ENCODE measurements at places on chromosomes 3 and 15.

- DNase-seq = no peak
These were observed 145.1 kb downstream of the LPP start for GRCh38 chr3:188299068-188299467.

DNA sequence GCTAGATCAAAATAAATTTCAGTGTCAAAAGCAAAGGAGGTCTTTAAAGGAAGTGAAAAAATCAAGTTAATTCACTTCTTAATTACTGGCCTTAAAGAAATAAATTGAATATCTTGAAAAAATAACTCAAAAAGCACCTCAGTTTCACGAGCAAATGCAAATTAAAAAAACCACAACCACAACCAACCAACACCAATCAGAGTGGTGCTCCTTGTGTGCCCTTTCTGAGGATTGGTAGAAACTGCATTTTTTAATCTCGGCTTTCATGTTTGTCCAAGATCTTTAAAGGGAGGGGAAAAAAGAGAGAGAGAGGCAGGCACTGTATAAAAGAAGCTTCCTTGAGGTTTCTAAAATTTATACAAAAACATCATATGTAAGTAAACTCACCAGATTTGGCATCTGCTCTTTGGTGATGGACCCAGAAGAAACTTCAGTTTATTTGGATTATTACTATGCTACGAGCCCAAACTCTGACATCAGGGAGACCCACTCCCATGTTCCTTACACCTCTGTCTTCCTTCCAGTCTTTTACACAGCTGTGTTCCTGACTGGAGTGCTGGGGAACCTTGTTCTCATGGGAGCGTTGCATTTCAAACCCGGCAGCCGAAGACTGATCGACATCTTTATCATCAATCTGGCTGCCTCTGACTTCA lies at the start of gene GPR15:
Gene GPR15 (plus strand): TSS at position 357 of the 653 bp plus-strand sequence. CDS start 56 bp downstream, at position 413.
- DNase-seq = no peak

- no peak for DNase-seq
These were observed 1.1 kb upstream of the KPNA4 start for GRCh38 chr3:160566499-160566898.

GRCh38 chr15:38683382-38684242 lies 119.0 kb upstream of the RASGRP1 start:
- peak; percentile 63 for DNase-seq

- peak; percentile 33 for DNase-seq
These were observed 110.6 kb upstream of the DCBLD2 start for GRCh38 chr3:99012051-99012450.

GRCh38 chr15:35768949-35769348 lies 223.0 kb upstream of the DPH6 start:
- no peak for DNase-seq

- DNase-seq = no peak
These were observed 48.6 kb downstream of the THRB start for GRCh38 chr3:24446032-24446431.

DNA sequence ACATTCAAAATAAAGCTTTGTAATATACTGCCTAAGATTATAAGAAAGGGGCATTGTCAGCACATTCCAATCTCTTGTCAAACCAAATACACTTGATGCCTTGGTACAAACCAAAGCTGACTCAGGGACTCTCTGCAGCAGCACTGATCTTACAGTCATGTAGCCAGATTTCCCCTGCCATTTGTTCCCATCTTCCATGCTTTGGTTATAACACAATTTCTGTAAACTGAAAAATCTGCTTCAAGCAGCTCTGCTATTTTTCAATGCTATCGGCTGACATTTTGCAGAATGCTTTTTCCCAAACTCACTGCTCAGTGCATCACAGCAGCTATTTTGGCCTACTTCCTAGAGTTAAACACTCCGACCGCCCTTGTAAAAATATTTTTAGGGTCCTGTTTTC lies 18.2 kb downstream of the PLOD2 start:
- DNase-seq = peak; percentile 62

DNA sequence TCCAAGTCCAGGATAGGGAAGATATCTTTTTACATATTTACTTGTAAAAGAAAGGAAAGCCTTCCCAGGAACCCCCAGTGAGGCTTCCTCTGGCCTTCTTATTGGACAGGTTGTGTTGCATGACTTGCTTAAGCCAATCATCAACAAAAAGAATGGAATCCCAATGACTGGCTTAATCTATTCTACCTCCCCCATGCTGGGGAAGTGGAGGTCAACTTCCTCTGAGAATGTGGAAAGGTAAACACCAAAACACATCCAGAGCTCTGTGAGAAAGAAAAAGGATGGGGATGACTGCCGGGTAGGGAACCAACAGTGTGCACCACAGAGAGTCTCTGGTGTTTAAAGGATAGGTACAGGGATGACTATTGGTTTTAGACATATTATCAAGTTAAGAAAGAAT lies 25.1 kb downstream of the TNIK start:
- DNase-seq = no peak

- DNase-seq = no peak
These were observed 243.8 kb upstream of the TOPAZ1 start for GRCh38 chr3:43997788-43998369.

GRCh38 chr3:67200618-67201017 lies 202.5 kb downstream of the KBTBD8 start:
- DNase-seq = no peak

GRCh38 chr3:74631351-74632140 lies 17.1 kb upstream of the CNTN3 start:
- DNase-seq = peak; percentile 83

DNA sequence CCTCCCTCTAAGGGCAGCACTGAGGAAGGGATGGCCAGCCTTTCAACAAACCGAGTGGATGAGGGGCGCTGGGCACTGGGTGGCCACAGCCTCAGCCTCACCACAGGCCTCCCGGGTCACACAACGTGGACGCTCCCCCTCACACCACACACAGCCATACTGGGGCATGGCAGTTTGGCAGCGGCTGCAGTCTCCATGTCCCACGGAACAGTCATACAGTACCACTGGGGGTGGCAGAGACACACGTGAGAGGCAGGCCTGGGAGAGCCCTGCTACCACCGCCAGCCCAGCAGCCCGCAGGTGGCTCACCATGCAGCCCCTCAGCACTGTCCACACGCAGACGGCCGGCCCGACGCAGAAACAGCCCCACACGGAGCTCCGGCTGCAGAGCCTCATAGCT lies 11.7 kb downstream of the PLXNB1 start:
- no peak for DNase-seq

GRCh38 chr3:181683563-181683962 lies 28.2 kb upstream of the SOX2 start:
- DNase-seq = no peak

DNA sequence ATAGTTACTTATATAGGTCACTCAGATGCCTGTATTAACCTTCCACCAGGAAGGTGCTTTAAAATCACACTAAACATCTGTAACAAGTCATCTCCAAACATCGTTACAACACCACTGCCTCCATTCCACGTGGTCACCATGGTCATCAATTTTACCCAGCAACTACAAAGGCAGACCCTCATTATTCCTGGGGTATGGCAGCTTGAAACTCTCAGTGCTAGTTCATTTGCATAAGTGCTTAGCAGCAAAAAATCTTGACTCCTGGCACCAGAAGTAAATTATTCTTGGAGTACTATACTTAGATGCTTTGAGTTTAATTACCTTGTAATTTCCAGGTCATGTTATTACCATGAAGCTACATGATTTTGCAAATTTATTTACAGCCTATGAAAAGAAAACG lies 250.6 kb downstream of the KBTBD8 start:
- no peak for DNase-seq

GRCh38 chr3:146772211-146772743 lies 167.1 kb upstream of the PLSCR5 start:
- no peak for DNase-seq

GRCh38 chr3:173098959-173099358 lies 42.1 kb downstream of the SPATA16 start:
- no peak for DNase-seq

GRCh38 chr3:49656541-49657112 lies 17.5 kb upstream of the APEH start:
- DNase-seq = peak; percentile 49

GRCh38 chr3:17753632-17753992 lies 11.2 kb upstream of the TBC1D5 start:
- DNase-seq = no peak

DNA sequence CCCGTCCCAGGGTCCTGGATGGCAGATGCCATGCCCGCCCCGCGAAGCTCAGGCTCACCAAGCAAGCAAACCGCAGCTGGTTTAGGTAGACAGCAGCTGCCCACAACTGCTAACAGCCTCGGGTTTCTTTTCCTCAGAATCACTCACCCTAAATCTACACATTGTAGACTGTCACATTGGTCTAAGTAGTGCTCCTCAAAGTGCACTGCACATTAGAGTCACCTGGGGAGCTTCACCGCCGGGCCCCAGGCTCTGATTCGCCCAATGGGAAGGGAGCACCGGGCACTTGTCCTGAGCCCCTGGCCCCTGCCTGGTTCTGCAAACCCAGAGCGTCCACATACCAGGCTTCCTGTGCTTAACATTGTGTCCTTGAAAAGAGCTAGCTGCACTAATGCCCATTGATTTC lies 752 bp downstream of the OCA2 start:
- DNase-seq = no peak

DNA sequence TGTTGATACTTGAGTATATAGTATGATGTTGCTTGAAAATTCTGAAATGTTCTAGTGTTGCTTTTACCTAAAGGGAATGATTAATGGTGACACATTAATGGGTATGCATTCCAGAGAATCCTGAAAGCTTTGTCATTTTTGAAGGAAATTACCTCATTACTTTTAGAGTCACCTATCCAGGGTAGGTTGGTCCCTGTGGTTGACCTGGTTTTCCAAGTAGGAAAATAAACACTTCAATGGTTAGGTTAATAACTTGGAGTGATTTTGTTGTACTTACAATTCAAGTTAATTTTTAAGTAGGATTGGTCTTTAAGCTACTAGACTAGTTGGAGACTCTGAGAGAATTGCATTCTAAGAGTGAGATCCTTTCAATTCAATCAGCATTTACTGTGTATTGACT lies 31.0 kb downstream of the MITF start:
- DNase-seq = peak; percentile 29

DNA sequence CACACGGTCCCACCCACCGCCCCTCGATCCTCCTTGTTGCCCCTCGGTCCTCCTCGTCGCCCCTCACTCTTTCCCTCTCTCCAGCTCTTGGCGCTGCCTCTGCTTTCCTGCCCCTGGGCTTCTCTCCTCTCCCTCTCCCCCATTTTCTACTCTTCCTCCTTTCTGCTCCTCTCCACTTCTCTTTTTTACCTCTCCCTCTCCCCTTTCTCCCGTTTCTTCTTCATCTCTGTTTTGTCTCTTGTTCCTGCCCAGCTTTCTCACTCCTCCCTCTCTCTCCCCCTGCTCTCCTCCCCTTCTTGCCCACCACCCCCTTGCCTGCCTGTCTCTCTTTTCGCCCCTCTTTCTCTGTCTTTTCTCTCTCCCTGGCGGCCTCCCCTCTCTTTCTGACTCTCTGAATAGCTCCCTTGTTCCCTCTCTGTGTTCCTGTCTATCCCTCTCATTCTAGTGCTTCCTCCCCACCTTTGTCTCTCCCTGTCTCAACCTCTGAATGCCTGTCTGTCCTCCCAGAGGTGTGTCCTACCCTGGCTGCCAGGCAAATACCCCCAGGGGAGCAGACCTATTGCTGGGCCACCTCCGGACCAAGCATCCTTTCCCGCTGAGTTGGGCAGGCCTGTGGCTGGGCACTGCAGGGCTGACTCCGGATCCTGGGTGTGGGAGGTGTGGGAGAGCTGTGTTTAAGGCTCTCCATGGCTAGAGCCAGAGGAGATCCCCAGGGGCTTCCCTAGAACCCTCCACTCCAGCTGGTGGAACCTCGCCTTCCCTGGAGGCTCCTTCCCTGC lies 41.0 kb downstream of the EPHB3 start:
- no peak for DNase-seq

DNA sequence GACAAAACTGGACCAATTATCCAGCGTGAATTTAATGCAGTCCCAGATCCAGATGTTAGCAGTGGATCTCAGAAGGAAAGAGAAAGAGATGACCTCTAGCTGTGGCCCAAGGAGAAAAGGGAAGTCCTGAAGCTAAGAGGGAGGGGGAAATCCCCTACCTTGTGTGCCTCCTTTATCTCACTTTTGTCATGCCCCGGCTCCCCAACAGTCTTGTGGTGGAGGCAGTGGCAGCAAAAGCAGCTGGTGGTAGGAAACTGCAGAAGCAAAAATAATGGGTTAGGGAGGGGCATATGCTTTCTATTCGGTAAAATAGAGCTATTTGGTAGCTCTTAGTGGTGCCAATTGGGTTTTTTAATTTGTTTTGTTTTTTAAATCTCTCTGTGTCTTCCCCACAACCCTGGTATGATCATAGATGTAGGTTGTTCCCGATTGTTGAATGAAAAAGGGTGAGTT lies 56.5 kb downstream of the MCTP2 start:
- DNase-seq = no peak

DNA sequence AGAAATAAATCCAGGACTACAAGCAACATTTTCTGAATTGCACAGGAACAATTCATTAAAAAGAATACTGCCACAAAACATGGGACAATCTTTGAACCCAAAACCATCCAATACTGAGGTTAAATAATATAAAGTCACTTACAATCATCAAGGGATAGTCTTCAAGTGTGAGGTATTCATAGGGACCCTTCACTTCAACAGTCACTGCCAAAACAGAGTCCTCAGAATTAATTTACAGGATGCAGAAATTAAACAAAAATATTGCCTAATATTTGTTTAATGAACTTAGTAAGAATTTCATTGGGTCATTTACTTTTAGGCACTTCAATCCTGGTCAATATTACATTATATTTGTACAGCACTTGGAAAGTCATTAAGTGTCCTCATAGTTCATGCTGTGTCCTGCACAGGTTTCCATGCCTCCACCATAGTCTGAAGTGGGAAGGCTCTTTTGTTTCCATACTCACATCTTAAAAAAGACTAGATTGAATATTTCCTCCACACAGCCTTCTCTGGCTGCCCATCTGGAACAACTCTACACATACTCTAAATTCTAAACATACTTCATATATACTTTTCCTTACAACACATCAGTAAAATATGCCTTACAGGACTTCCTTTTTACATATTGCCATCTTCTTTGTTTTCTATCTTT lies 31.6 kb upstream of the VPS39 start:
- DNase-seq = peak; percentile 24

GRCh38 chr3:210669-211068 lies 14.1 kb downstream of the CHL1 start:
- no peak for DNase-seq

DNA sequence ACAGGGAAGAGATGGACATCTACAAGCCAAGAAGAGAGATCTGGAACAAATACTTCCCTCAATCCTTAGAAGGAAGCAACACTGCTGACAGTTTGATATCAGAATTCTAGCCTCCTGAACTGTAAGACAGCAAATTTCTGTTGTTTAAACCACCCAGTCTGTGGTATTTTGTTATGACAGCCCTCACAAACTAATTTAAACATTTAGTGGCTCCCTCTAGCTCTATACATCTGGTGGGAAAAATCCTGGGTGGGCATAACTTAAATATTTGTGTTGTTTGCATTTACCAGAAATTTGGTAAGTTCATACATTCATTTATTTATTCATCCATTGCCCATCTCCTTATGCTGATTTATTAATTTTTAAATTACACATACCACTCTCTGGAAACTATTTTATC lies 62.5 kb upstream of the GSK3B start:
- DNase-seq = peak; percentile 92

DNA sequence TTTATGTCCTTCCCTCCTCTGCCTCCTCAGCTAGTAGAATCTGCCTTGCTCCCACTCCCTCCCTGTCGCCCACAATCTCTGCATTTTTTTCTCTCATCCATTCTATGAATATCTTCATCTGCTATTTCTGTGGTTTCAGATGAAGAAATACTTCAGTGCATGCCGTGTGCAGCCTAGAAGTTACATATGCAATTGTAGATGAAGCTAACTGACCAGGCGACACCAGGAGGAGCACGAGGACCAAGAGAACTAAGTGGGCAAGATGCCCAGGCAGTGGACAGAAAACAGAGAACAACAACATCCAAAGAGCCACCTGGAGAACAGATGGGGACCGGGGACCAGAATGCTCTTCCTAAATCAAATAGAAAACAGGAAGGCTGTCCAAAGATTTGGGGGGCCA lies 121.4 kb upstream of the ATP11B start:
- DNase-seq = peak; percentile 86
